Activated naive CD4-positive, alpha-beta T cell treated with anti-CD3 and anti-CD28 coated beads for 36 hours (primary cell): ENCODE measurements at places on chromosomes 16 and 17. TPM values are rescaled to one million over a fixed set of nuclear protein-coding genes. Genes with fewer than 3 reads are reported as not detected.

GRCh38 chr17:67506966-67507365 is 129.9 kb downstream of the PITPNC1 start:
- no peak overlapping the region for H3K4me3 ChIP-seq
- peak overlapping the region; percentile 3 for H3K27ac ChIP-seq
- H3K4me1 ChIP-seq, result peaks cover 52% of the 10 kb centered on the region
- no peaks in the 10 kb centered on the region for H3K27me3 ChIP-seq

DNA sequence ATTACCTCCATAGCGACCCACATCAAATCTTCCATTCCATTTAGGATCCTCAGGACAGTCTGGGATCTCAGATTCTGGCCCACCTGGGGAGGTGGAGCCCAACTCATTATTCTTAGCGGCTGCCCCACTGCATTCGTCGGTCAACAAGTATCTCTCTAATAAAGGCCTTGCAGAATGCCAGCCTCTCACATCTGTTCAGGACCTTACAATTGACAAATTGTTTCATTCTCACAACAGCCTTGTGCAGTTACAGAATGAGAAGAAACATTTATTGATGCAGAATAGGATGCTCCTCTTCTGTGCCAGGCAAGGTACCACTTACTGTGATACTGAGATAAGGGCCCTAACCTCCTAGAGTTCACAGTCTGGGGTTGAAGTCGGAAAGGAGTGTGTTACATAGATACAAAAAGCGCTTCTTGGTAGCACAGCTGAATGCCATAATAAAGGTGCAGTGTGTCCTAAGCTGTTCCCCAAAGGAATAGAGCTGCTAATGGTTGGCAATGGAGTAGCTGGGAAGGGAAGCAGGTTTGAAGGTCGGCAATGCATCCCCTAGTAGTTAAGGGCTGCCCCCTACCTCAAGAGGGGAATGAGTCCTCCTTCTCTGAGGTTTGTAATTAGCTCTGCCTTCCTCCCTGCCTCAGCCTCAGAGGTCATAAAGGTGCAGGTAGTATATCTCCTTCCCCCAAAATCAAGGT is 2.3 kb upstream of the MPP2 start:
- H3K27ac ChIP-seq, result no peak overlapping the region
- peaks cover 4% of the 10 kb centered on the region for H3K27me3 ChIP-seq
- no peak for DNase-seq
- no peaks in the 10 kb centered on the region for H3K36me3 ChIP-seq
- H3K4me3 ChIP-seq, result no peak overlapping the region

The CLDN7 gene
- total RNA-seq, result 0.40 TPM

DNA sequence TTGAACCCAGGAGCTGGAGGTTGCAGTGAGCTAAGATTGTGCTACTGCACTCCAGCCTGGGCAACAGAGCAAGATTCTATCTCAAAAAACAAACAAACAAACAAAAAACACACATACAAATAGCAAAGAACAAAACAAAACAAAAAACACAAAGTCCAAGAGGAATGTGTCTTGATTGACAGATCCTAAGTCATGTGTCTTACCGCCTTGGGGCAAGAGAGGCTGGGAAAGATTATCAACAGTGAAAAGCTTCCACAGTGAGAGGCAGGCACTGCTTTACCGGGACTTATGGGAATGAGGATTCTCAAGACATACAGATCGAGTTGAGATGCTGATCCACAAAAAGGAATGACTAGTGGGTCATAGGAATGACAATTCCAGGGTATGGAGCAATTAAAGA is 62.7 kb upstream of the GAS7 start:
- DNase-seq, result no peak
- H3K4me3 ChIP-seq, result no peak overlapping the region
- no peaks in the 10 kb centered on the region for H3K4me1 ChIP-seq
- H3K36me3 ChIP-seq, result no peaks in the 10 kb centered on the region
- no peaks in the 10 kb centered on the region for H3K27me3 ChIP-seq

DNA sequence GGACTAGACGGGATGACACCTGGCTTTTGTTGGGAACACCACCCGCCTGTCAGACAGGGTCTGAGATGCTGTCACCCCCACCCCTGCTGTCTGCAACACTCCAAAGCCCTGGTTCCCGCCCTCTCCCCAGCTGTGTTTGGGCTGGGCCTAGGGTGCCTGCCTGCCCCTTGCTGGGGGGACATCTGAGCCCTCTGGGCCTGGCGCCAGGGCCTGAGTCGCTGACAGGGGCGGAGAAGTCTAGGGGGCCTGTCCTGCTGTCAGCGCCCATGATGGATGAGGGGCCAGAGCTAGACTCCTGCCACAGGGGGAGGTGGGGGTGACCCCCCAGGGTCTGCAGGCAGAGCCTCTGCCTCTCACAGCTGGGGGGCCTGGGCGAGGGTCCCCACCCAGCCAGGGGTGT is 7.6 kb upstream of the PKMYT1 start:
- no peak overlapping the region for H3K4me3 ChIP-seq
- no peak for DNase-seq
- peaks cover 6% of the 10 kb centered on the region for H3K4me1 ChIP-seq
- H3K27ac ChIP-seq, result no peak overlapping the region
- no peaks in the 10 kb centered on the region for H3K36me3 ChIP-seq

The NOD2 gene
- 1.2 TPM for total RNA-seq

The ZMYND15 gene
- not detected for total RNA-seq

- peak overlapping the region; percentile 15 for H3K4me3 ChIP-seq
- H3K27me3 ChIP-seq, result no peaks in the 10 kb centered on the region
- DNase-seq, result no peak
- peaks cover 36% of the 10 kb centered on the region for H3K4me1 ChIP-seq
- H3K27ac ChIP-seq, result peak overlapping the region; percentile 63
Measured at GRCh38 chr17:16383772-16384287, 2.9 kb downstream of the UBB start.

The PAQR4 gene
- total RNA-seq, result 25.8 TPM

DNA sequence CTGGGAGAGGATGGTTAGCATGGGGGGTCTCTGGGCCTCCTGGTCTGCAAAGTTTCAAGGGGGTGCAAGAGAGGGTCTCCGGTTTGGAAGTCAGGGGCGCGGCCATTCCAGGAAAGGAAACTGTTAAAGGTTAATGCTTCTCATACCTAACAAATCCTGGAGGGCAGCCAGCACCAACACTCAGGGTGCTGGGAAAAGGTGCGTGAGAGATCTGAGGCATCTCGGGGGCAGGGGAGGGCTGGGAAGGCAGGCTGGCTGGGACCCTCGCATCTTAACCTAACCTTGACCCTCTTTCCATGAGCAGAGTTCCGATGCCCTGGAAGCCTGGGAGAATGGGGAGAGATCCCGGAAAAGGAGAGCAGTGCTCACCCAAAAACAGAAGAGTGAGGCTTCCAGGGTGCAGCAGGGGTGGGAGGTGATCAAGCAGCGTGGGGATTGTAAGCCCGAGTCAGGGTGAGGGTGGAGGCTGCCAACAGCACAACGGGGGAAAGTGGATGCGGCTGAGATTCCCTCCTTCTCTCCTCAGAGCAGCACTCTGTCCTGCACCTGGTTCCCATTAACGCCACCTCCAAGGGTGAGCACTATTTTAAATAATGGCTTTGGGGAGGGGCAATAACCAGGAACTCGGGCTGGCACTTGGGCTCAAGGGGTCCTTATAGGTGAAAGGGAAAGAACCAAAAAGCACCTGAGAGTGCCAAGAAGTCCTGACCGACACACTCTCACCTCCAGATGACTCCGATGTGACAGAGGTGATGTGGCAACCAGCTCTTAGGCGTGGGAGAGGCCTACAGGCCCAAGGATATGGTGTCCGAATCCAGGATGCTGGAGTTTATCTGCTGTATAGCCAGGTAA is 996 bp downstream of the TNFSF13 start:
- peak overlapping the region; percentile 58 for H3K4me3 ChIP-seq
- H3K4me1 ChIP-seq, result peaks cover 61% of the 10 kb centered on the region
- no peak for DNase-seq
- H3K27ac ChIP-seq, result peak overlapping the region; percentile 84
- H3K36me3 ChIP-seq, result peaks cover 11% of the 10 kb centered on the region
- no peaks in the 10 kb centered on the region for H3K27me3 ChIP-seq

DNA sequence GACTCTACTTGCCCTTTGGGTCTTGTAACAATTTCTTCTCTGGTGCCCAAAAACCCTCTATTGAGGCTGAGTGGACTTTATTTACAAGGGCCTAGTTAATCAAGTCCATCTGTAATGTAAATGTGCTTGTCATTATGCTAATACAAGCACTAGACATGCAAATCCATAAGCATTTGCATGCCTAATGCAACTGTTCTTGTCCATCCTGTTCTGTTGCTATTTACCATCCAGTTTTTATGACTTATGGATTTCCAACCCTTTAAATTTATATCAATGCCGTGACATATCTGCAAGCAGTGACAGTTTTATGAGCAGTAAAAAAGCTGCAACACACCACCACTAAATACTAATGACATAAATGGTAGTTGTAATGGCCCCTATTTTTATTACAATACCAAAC is 33.4 kb downstream of the CBLN1 start:
- H3K27me3 ChIP-seq, result peaks cover 5% of the 10 kb centered on the region
- no peak for DNase-seq
- no peaks in the 10 kb centered on the region for H3K4me1 ChIP-seq
- peaks cover 2% of the 10 kb centered on the region for H3K36me3 ChIP-seq

- H3K27ac ChIP-seq, result no peak overlapping the region
- H3K36me3 ChIP-seq, result no peaks in the 10 kb centered on the region
- peaks cover 14% of the 10 kb centered on the region for H3K27me3 ChIP-seq
- H3K4me3 ChIP-seq, result no peak overlapping the region
Measured at GRCh38 chr16:54957403-54958166, 26.9 kb downstream of the IRX5 start.

DNA sequence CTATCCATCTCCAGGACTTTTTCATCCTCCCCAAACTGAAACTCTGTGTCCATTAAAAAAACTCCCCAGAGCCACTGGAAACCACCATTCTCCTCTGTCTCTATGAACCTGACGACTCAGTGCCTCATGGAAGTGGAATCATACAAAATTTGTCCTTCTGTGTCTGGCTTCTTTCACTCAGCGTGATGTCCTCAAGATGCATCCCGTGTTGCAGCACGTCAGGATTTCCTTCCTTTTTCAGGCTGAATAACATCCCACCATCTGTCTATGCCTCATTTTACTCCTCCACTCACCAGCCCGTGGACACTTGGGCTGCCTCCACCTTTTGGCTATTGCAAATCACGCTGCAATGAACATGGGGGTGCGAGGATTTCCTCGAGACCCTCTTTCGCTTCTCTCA is 12.6 kb upstream of the ALDH3A1 start:
- H3K27ac ChIP-seq, result no peak overlapping the region
